ENCODE measurements at places on chromosomes 2 and 18.

- DNase-seq: no peak
These were observed 491.5 kb downstream of the NYAP2 start for GRCh38 chr2:225891013-225891412.

- no peak for DNase-seq
These were observed 16.4 kb upstream of the IL1RL1 start for GRCh38 chr2:102294802-102295489.

GRCh38 chr18:3395466-3395865 is 54.5 kb upstream of the TGIF1 start:
- DNase-seq: no peak

- DNase-seq: no peak
These were observed 134.4 kb downstream of the CAMKMT start for GRCh38 chr2:44496130-44496529.

- no peak for DNase-seq
These were observed 93.7 kb downstream of the COBLL1 start for GRCh38 chr2:164747783-164748433.

DNA sequence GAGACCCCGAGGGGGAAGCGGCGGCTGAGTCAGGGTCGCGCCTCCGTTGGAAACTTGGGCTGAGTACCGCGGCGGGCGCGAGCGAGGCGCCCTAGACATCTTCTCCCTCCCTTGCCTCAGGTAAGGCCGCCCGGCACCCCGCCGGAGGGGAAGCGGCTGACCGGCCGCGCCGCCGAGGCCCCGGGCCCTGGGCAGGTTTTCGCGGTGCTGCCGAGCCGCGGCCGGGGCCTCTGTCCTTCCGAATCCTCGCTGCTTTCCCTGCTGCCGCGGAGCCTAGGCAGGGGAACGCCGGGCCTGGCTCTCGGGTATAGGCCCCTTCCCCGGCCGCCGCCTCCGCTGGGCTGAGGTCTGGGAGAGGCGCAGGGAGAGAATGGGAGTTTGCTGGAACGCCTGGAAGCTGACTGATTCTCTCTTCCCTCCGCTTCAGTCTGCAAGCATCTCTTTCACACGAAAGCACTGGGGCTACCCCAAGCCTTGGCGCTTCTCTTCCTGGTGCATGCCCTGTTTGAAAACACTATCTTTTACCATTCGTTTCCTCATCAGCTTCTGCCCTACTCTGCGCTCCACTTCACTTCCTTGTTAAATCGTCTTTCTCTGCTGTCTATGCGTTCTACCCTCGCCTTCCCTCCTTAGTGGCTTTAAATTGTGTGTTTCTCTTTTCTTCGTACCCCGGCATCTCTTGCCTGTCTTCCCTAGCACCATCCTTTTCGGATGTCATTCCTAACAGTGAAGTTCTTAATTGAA is 652 bp downstream of the PPM1B start:
- peak; percentile 26 for DNase-seq

DNA sequence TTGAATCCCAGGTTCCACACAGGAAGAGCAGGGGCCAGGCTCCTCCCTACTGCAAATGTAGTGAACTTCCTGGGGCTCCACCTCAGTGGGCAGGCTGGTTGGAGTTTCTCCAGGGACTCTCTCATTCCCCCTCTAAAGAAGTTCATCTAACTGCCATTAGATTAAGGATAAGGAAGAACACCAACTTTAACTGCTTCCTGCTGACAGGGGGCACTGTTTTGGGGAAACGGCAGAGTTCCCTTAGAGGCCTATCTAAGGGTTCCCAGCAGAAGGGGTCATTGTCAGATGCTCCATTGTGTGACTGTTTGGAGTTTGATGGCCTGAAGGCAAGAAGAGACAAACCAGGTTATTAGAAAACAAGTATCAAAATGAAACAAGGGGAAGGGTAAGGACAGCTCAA is 2159.7 kb upstream of the PIK3C3 start:
- DNase-seq: no peak

GRCh38 chr2:226791487-226792081 is 8.0 kb downstream of the IRS1 start:
- peak; percentile 97 for DNase-seq
